ENCODE measurements at places on chromosomes 3 and 15. TPM values are rescaled to one million over a fixed set of nuclear protein-coding genes. Genes with fewer than 3 reads are reported as not detected.

DNA sequence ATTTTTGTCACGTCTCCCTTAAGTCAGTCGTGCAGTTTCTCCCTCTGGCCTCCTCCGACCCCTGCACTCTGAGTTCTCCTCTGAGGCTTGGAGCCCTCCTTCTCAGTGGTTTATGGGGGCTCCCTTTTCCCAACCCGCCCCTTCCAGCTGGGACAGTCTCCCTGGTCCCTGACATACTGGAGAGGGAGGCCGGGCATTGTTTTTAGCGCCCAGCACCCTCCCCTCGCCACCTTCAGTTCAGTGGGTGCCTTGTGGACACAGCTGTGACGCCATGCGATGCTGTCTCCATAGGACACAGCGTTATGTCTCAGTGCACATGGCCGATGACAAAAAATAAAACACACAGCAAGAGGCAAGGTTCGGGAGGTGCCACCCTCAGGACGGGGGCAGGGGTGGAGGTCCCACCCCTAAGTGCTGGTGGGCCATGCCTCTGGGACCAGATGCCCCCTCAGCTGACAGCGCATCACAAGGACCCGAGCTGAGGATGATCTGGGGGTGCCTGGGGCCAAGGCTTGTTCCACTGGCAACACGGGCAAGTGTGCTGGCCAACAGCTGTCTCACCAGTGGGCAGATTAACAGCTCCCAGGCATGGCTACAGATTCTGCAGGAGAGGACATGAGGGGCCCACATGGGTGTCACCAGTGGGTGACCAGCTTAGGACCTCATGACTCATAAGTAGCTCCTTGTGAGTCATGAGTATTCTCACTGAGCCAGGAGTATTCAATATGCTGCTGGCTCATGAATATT, 81.6 kb downstream of the PLXNA1 start:
- no peak for DNase-seq

- DNase-seq = no peak
Measured at GRCh38 chr3:140770977-140771667, 93.3 kb downstream of the TRIM42 start.

- peak; percentile 99 for DNase-seq
Measured at GRCh38 chr3:4986782-4987537, 7.7 kb downstream of the BHLHE40 start.

Gene GATA2
- 4.2 TPM for total RNA-seq

DNA sequence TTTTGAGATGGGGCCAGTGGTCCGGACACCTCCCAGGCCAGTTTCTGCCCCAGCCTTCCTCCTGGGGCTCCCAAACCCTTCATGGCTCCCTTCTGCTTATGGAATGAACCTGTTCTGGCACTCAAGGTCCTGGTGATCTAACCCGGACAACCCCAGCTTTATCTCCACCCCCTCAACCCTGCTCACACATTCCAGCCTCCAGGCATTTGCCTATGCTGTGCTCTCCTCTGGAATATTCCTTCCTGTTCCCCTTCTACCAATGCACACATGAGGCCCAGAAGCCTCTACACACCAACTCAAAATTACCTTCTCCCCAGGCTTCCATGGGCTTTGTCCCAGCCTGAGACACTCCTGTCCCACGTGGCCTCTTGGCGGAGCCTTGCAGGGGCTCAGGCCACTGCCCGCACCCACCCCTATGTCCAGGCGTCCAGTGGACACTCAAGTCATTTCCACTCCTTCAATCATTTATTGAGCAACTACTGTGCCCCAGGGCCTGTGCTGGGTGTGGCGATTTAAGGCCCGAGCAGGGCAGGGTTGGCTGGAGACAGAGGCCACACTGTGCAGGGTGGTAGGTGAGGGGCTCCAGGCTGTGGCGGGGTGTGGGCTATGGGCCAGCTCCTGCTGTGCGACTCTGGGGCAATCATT, 18.8 kb downstream of the PLXND1 start:
- DNase-seq = no peak
